Fibroblast of the aortic adventitia (primary cell): ENCODE measurements at places on chromosomes 5 and 9. TPM values are rescaled to one million over a fixed set of nuclear protein-coding genes. Genes with fewer than 3 reads are reported as not detected.

IFNA17 gene
- total RNA-seq = not detected in 2 replicates

PBX3 gene
- total RNA-seq = 42.6 and 62.4 TPM in 2 replicates

CCL19 gene
- not detected in 2 replicates for total RNA-seq

ROPN1L gene
- 0.63 TPM in 1 of 2 replicates, not detected in the other for total RNA-seq

ERCC8 gene
- 4.8 and 25.5 TPM in 2 replicates for total RNA-seq

- peak; percentile 79 for DNase-seq
These were observed 95.1 kb downstream of the DAPK1 start for GRCh38 chr9:87592554-87593358.

DNA sequence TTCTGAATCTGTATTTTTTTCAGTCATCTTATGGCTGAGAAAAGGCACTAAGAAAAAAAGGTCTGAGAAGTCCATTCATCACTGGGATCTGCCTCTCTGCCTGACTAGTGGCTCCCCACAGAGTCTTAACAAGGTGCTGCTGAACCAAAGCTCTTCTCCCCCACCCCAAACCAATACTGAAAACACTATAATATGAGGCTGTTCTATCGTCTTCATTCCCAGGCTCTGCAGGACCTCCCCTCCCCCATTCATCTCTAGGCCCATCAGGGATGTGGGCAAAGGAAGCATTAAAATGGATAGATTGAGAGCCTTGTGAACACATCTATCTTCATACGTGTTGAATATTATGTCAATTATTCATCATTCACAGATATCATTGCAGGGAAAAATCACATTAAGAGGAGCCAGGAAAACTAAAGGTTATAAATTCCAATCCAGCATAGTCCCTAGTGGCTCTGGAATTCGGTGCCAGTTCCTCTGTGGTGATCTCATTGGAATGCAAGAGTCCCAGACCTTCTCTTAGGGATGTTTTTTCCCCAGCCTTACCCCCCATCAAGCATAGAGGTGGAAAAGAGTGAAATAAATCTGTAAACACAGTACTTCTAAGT, 44.3 kb upstream of the GPR151 start:
- peak; percentile 25 for DNase-seq

DNA sequence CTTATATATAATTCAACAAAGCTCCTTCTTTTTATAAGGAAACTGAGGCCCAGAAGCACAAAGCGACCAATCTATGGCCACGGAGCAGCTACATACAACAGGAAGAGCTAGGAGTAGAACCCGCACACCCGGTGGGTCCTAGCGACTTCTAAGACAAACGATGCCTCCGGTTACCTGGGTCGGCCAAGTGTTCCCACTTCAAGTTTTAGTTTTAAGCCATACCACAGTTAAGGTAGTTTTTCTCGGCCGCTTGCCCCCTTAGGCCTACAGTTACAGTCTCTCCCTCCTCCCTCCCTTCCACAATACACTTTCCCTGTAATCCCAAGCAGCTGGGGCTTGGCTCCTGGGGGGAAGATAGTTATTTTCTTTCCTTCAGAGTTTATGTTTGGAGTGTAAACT, 533 bp downstream of the SREK1IP1 start:
- DNase-seq = no peak

- DNase-seq = no peak
These were observed 131.9 kb downstream of the CAAP1 start for GRCh38 chr9:26760675-26761074.

PLEKHG4B gene
- not detected in 2 replicates for total RNA-seq

GRCh38 chr9:132957805-132958204, 13.4 kb upstream of the TSC1 start:
- no peak for DNase-seq
